ENCODE measurements at places on chromosomes 16 and 17. TPM values are rescaled to one million over a fixed set of nuclear protein-coding genes. Genes with fewer than 3 reads are reported as not detected.
A peak's percentile ranks its signal among the peaks of the same experiment; 100 is the strongest.

DNA sequence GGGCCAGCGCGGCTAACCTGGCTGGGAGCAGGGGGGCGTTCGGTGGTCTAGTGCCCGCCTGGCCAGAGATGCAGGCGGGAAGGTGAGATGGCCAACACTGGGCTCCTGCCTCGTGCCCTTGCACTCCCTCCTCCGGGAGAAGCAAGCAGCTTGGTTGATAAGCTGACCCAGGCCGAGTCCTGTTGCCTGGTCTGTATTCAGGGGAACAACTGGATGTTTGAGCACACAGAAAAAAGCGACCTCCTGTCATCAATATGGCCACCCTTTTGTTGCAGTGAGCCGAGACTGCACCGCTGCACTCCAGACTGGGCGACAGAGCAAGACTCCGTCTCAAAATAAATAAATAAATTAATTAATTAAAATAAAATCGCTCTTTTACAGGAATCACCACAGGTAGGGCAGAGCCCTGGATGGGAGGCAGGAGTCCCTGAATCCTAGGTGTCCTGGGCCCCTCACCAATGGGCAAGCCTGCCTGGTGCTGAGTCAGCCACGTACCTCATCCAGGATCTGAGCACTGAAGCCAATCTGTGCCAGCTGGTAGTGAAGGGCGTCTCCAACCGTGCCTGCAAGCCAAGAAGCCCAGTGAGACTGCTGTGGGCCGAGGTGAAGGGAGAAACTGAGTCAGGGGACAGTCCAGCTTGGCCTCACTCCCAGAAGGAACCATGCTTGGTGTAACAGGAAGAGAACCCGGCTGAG is 31.8 kb downstream of the HASPIN start:
- no peak overlapping the region for H3K27ac ChIP-seq
- H3K4me1 ChIP-seq, result peaks cover 42% of the 10 kb centered on the region
- H3K4me3 ChIP-seq, result peak overlapping the region; percentile 13
- H3K36me3 ChIP-seq, result peaks cover 11% of the 10 kb centered on the region
- peaks cover 2% of the 10 kb centered on the region for H3K27me3 ChIP-seq

GRCh38 chr17:17398188-17398942 is 78.4 kb upstream of the MED9 start:
- no peak for DNase-seq
- no peak overlapping the region for H3K4me3 ChIP-seq
- no peaks in the 10 kb centered on the region for H3K36me3 ChIP-seq
- no peak overlapping the region for H3K27ac ChIP-seq
- H3K27me3 ChIP-seq, result peaks cover 51% of the 10 kb centered on the region

DNA sequence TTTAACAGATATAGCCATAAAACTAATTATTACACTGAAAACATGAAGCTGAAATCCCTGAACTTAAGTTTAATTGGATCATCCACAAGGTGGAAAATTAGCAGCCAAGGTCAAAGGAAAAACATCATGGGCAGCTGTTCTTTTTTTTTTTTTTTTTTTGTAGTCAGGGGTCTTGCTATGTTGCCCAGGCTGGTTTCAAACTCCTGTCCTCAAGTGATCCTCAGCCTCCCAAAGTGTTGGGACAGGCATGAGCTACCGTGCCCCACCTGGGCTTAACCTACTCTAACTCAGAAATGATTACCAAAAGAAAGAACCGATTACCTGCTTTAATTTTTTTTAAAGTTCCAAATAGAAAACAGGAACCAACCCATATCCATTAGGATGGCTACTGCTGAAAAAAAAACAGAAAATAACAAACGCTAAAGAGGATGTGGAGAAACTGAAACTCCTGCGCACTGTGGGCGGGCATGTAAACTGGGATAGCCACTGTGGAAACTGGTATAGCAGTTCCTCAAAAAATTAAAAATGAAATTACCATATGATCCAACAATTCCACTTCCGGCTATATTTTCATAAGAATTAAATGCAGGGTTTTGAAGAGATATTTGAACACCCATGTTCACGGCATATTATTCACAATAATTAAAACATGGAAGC is 8.6 kb downstream of the CMC2 start:
- no peak for DNase-seq
- peaks cover 52% of the 10 kb centered on the region for H3K4me1 ChIP-seq
- peak overlapping the region; percentile 76 for H3K4me3 ChIP-seq
- H3K27me3 ChIP-seq, result no peaks in the 10 kb centered on the region
- H3K27ac ChIP-seq, result peak overlapping the region; percentile 25

- H3K27me3 ChIP-seq, result peaks cover 36% of the 10 kb centered on the region
- peaks cover 11% of the 10 kb centered on the region for H3K36me3 ChIP-seq
- H3K4me1 ChIP-seq, result peaks cover 24% of the 10 kb centered on the region
- H3K4me3 ChIP-seq, result no peak overlapping the region
Observed at GRCh38 chr17:68482576-68483041, 25.3 kb upstream of the WIPI1 start.

GRCh38 chr17:66620528-66620927 is 214.4 kb upstream of the CACNG5 start:
- H3K27ac ChIP-seq, result no peak overlapping the region
- no peak overlapping the region for H3K4me3 ChIP-seq
- no peak for DNase-seq

The WNT9B gene
- not detected for total RNA-seq

- no peak overlapping the region for H3K27ac ChIP-seq
- no peak overlapping the region for H3K4me3 ChIP-seq
Observed at GRCh38 chr17:57512691-57513090, 232.4 kb downstream of the CCDC182 start.

DNA sequence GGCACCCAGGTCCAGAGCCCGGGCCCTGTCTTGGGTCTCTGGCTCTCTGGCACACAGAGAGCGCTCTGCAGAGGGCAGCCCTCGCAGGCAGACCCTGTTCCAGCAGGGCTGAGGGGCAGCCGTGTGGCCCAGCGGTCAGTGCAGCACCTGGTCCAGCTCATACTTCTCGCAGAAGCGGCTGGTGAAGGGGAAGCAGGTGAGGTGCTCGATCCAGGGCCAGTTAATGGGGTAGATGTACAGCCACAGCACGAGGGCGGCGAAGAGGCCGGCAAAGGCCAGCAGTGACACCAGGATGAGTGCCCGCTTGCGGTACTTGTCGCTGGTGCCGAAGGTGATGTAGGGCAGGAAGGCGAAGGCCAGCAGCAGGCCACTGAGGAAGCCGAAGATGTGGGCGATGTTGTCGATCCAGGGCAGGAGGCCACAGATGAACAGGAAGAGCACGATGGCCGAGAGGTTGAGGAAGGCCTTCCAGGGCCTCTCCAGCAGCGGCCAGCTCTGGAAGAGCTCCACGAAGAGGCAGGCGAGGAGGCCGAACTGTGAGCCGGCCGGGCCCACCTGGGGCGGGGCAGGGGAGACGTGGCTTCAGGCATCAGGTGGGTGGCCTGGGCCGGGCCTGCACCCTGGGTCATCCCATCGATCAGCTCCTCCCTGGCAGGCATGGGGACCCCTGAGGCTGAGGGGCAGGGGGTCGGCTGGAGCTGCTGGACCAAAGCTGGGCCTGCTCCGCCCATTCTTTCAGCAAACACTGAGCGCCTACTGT is 4.3 kb downstream of the AANAT start:
- H3K27ac ChIP-seq, result no peak overlapping the region
- DNase-seq, result no peak
- H3K27me3 ChIP-seq, result no peaks in the 10 kb centered on the region
- H3K4me3 ChIP-seq, result no peak overlapping the region
- H3K4me1 ChIP-seq, result no peaks in the 10 kb centered on the region

DNA sequence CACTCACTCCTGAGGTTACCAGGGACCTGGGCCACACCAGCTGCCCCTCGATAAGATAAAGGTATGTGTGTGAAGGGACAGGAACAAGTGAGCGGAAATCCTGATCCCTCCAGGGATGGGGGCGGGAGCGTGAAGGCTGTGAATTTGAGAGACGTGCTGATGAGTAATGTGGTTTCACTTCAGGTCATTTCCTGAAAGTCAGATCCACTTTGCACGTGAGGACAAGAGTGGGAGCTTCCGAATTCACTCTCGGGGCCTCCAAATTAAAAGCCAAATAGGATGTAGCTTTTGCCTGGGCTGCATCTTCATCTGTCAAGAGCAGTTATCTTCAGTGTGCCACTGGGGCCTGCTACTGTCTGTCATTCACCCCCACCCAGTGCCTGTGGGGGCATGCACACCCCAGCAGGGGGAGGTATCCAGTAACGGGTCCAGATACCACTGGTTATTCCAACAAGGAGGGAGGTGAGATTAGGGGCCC is 87.4 kb upstream of the LHX1 start:
- no peaks in the 10 kb centered on the region for H3K36me3 ChIP-seq
- peak; percentile 21 for DNase-seq
- H3K4me3 ChIP-seq, result no peak overlapping the region
- peaks cover 20% of the 10 kb centered on the region for H3K27me3 ChIP-seq
- peaks cover 10% of the 10 kb centered on the region for H3K4me1 ChIP-seq

GRCh38 chr17:83026311-83026811 is 53.0 kb upstream of the METRNL start:
- peaks cover 11% of the 10 kb centered on the region for H3K36me3 ChIP-seq
- H3K27ac ChIP-seq, result peak overlapping the region; percentile 40
- peak overlapping the region; percentile 4 for H3K4me3 ChIP-seq
- H3K27me3 ChIP-seq, result peaks cover 4% of the 10 kb centered on the region
- peaks cover 38% of the 10 kb centered on the region for H3K4me1 ChIP-seq

GRCh38 chr17:76570877-76571471 is 14.7 kb downstream of the ST6GALNAC2 start:
- H3K27ac ChIP-seq, result no peak overlapping the region
- H3K36me3 ChIP-seq, result peaks cover 14% of the 10 kb centered on the region
- H3K27me3 ChIP-seq, result no peaks in the 10 kb centered on the region
- H3K4me1 ChIP-seq, result peaks cover 17% of the 10 kb centered on the region
- H3K4me3 ChIP-seq, result no peak overlapping the region

The TERB1 gene
- not detected for total RNA-seq

The MT1H gene
- 0.84 TPM for total RNA-seq

DNA sequence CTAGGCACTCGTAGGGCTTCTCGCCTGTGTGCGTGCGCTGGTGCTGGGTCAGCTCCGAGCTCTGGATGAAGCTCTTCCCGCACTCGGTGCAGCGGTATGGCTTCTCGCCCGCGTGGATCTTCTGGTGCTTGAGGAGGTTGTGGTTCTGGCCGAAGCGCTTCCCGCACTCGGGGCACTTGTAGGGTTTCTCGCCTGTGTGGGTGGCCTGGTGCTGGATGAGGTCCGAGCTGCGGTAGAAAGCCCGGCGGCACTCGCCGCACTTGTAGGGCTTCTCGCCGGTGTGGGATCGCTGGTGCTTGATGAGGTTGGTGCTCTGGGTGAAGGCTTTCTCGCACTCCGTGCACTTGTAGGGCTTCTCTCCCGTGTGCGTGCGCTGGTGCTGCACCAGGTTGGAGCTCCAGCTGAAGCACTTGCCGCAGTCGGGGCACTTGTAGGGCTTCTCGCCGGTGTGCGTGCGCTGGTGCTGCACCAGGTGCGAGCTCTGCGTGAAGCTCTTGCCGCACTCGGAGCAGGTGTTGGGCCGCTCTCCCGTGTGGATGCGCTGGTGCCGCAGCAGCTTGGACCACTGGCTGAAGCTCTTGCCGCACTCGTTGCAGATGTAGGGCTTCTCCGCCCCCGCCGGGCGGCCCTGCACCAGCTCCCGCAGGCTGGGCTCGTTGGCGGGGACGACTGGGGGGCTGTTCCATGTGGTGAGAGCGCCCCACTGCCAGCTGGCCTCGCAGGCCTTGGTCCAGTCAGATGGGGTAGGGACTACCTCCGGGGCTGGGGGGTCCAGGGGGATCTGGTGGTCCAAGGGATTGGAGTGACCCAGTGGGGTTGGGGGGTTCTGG is 3.5 kb downstream of the ZNF629 start:
- peaks cover 3% of the 10 kb centered on the region for H3K36me3 ChIP-seq
- H3K27ac ChIP-seq, result no peak overlapping the region
- H3K27me3 ChIP-seq, result peaks cover 9% of the 10 kb centered on the region
- DNase-seq, result no peak
- peaks cover 10% of the 10 kb centered on the region for H3K4me1 ChIP-seq

The RAB37 gene
- 19.6 TPM for total RNA-seq

- no peak overlapping the region for H3K27ac ChIP-seq
- peaks cover 9% of the 10 kb centered on the region for H3K4me1 ChIP-seq
- H3K4me3 ChIP-seq, result no peak overlapping the region
- peaks cover 19% of the 10 kb centered on the region for H3K27me3 ChIP-seq
- H3K36me3 ChIP-seq, result no peaks in the 10 kb centered on the region
Observed at GRCh38 chr17:47280072-47280811, 26.6 kb downstream of the ITGB3 start.

The TEX19 gene
- not detected for total RNA-seq

DNA sequence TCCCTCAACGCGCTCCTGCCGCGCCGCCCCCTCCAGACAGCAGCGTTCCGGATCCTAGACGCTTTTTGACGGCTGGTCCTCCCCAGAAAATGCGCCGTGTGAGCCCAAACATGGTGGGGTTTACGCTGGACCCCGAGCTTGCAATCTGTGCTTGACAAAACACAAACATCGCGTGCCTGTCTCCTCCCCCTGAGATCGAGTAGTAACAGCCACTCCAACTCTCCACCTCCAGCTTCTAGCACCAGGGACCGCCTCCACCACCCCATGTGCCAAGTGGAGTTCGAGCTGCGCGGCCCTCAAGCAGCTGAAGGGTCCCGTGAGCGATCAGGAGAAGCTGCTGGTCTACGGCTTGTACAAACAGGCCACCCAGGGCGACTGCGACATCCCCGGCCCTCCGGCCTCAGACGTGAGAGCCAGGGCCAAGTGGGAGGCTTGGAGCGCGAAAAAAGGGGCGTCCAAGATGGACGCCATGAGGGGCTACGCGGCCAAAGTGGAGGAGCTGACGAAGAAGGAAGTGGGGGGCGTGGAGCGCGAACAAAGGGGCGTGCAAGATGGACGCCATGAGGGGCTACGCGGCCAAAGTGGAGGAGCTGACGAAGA is 656 bp upstream of the GEMIN4 start:
- peaks cover 45% of the 10 kb centered on the region for H3K36me3 ChIP-seq
- peak; percentile 54 for DNase-seq
- H3K27ac ChIP-seq, result peak overlapping the region; percentile 96
- peaks cover 31% of the 10 kb centered on the region for H3K4me1 ChIP-seq
- peak overlapping the region; percentile 95 for H3K4me3 ChIP-seq

DNA sequence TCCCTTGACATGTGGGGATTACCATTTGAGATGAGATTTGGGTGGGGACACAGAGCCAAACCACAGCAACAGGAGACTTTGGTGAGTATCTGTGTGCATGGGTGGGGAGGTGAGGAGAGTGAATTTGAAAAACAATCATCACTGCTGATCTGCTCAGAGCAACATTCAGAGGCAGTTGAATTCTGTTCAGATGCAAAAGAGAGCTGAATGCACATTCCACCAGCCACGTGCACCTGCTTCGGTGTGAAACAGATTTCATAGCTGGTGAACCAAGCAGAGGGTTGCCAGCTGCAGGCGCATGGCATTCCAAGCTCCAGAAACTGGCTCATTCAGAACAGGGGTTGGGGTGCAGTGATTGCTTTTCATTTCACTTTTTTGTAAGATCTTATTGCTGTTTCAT is 233.1 kb upstream of the FOXF1 start:
- H3K36me3 ChIP-seq, result no peaks in the 10 kb centered on the region
- no peak overlapping the region for H3K27ac ChIP-seq
- H3K27me3 ChIP-seq, result peaks cover 7% of the 10 kb centered on the region
- H3K4me3 ChIP-seq, result no peak overlapping the region
